ENCODE measurements at places on chromosomes 1 and 21.

DNA sequence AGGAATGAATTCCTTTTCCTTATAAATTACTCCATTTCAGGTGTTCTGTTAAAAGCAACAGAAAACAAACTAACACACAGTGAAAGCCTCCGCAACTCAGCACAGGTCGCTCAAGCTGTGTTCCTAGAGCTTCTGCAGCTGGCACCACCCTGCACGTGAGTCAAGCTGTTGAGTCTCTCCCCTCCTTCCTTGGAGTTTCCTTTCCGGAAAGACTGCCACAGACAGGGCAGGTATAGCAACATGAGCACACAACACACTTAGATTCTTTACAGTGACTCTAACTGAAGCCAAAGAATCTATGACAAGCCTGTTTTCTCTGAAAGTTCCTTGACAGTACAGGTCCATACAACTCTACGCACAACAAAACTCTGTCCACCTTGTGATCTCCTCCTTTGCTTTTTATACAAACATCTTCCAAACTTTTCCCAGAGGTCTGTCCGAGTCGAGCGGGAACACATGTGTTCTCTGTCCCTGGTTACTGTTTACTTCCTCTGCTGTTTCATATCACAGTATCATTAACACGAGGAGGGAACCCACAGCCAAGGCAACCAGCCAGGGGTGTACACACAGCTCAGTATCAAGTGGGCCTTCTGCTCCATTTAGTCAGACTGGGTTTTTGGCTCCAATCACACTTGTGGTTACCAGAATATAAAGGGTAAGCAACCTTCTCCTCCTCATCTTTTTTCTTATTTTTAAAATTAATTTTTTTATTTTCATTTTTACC is 38.7 kb upstream of the DESI2 start:
- DNase-seq: no peak

- no peak for DNase-seq
Measured at GRCh38 chr21:22516230-22516629, 1518.0 kb downstream of the NCAM2 start.

- no peak for DNase-seq
Measured at GRCh38 chr1:155657463-155657862, 31.1 kb downstream of the YY1AP1 start.

GRCh38 chr1:10917513-10918454 is 94.7 kb upstream of the TARDBP start:
- DNase-seq: no peak

- no peak for DNase-seq
Measured at GRCh38 chr1:18651713-18652112, 21.1 kb downstream of the PAX7 start.

- DNase-seq: no peak
Measured at GRCh38 chr1:154938604-154939399, 2.3 kb upstream of the PMVK start.

- DNase-seq: no peak
Measured at GRCh38 chr1:98906809-98907208, 97.9 kb downstream of the PLPPR5 start.

All from hypothalamus (tissue), 51 donors.